ENCODE measurements at places on chromosomes 2 and 18. TPM values are rescaled to one million over a fixed set of nuclear protein-coding genes. Genes with fewer than 3 reads are reported as not detected.

Gene RPRM
- total RNA-seq, result under 0.01 TPM

Gene NOSTRIN
- total RNA-seq, result 0.27 TPM

Gene GCG
- total RNA-seq, result not detected

Gene EPAS1
- 0.54 TPM for total RNA-seq

Gene IL1R2
- not detected for total RNA-seq

Gene DIS3L2
- total RNA-seq, result 39.0 TPM

Gene TMEM17
- total RNA-seq, result 2.4 TPM

Gene TDRD15
- under 0.01 TPM for total RNA-seq

DNA sequence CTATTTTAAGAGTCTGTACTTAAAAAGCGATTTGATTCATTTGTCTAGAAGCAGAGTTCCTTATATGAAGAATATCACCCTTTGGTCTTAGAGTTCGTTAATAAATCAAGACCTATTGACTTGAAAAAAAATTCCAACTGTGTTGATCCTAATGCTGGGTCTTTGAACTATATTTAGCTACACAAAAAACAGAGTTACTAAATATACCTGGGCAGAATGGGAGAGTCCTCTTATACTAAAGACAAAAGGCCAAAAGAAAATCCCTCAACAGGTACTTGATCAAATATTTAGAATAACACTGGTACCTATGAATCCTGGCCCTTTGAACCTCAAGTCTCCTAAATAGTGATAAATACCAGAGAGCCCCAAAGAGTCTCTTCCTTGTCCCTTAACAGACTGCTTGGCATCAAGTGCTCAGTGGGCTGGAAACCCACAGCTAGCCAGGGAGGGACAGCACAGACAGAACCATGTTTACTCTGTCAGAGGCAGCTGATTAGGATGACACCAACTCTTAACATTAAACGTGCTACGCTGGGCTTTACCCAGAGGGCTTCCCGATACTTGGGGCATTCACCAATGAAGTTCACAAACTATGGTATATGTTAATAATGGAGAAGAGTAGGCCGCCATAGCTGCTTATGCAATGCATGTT lies 95.1 kb downstream of the FIGN start:
- no peak for DNase-seq

- DNase-seq, result peak; percentile 64
These were observed 54.2 kb downstream of the NCAPH start for GRCh38 chr2:96389736-96390135.

GRCh38 chr2:11080253-11081115 lies 74.8 kb upstream of the SLC66A3 start:
- no peak for DNase-seq

DNA sequence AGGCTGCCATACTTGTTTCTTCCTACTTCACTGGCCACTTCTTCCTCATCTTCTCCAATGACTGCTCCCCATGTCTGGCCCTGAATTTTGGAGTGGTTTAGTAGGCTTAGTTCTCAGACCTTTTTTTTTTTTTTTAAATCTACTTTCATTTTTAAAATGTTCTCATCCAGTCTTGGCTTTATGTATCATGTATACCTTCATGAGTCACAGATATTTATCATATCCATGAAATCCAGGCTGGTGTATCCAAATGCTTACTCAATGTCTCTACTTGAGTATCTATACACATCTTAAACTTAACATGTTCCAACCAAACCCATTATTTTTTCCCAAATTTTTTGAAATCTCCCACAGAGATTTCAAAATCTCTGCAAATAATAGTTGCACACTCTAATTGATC lies 26.3 kb upstream of the CFAP36 start:
- no peak for DNase-seq

DNA sequence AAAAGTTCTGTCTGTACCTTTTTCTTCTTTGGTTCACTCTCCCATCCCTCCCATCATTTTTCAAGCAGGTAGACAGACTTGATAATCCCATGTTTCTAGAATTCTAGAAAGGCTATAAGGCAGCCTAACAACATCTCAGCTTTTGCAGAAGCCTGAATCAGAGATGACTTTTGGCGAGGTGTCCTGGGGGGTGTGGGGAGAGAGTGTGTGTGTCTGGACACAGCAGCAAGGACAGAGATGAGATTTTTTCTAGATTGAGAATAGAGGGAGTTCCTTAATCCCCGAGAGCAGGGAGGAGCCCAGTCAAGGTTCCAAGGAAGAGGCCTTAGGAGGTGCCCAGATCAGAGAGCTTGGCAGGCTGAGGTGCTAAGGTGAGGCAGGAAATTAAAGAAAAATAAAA lies 22.0 kb upstream of the LAPTM4A start:
- DNase-seq, result no peak

GRCh38 chr2:70775141-70775540 lies 7.1 kb upstream of the ADD2 start:
- DNase-seq, result no peak

DNA sequence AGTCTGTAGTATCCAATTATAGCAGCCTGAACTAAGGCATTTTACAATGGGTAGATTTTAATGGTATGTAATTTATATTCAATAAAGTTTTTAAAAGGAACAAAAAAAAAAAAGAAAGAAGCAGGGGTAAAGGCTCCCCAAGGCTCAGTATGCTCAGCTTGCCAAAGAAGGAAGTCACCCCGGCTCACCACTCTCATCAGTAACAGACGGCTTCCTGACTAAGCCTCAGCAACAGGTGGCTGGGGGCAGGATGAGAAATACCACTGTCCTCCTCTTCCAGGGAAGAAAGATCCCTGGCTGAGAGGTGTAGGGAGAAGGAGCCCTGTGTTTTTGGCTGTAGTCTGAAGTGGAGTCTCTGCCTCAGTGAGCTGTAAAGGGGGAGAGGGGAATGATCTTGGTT lies 121.2 kb downstream of the ARHGEF4 start:
- peak; percentile 60 for DNase-seq
